ENCODE measurements at places on chromosomes 2 and 18. TPM values are rescaled to one million over a fixed set of nuclear protein-coding genes. Genes with fewer than 3 reads are reported as not detected.
A peak's percentile ranks its signal among the peaks of the same experiment; 100 is the strongest.

DNA sequence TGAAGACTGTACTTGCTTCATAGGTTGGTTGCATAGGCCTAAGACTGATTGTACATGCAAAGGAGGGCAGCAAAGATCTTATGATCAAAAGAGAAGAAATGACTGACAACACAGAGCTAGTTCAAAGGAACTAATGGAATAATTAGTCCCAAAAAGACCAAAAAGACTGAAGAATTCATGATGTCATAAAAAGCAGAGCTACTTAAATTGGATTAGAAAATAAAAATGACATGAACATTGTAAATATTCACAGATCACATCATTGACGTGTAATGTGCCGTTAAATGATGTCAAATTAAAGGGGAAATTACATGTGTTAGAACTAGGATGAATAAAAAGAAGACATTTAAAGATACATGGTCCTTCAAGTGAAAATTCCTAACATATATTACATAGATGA lies 616.8 kb downstream of the NR4A2 start:
- no peak for DNase-seq

The OR6B2 gene
- total RNA-seq, result not detected

DNA sequence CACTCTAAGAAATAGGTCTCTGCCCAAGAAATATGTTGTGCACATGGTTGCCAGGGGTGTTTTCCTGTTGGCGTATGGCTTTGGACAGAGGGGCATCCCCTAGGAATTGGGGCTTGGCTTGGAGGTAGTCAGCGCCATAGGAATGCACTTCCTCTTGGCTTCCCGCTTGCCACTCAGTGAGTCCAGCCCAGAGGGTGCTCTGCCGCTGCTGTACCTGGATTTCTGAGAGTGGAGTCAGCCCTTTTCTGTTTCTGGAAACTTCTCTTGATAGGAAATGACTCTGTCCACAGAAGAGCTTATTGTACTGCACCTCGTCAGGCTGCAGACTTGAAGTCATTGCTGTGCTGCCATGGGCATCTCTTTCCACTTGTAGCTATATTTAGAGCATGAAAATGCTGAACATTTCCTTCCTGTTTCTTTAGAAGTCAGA lies 116.7 kb upstream of the MGAT5 start:
- DNase-seq, result peak; percentile 62

The CCDC85A gene
- total RNA-seq, result 17.0 TPM

The VWA3B gene
- total RNA-seq, result 7.9 TPM

The RAD51AP2 gene
- total RNA-seq, result not detected

GRCh38 chr18:50079571-50080295 lies 115.2 kb downstream of the MYO5B start:
- DNase-seq, result peak; percentile 57

GRCh38 chr2:136232456-136233172 lies 114.7 kb upstream of the CXCR4 start:
- DNase-seq, result no peak

DNA sequence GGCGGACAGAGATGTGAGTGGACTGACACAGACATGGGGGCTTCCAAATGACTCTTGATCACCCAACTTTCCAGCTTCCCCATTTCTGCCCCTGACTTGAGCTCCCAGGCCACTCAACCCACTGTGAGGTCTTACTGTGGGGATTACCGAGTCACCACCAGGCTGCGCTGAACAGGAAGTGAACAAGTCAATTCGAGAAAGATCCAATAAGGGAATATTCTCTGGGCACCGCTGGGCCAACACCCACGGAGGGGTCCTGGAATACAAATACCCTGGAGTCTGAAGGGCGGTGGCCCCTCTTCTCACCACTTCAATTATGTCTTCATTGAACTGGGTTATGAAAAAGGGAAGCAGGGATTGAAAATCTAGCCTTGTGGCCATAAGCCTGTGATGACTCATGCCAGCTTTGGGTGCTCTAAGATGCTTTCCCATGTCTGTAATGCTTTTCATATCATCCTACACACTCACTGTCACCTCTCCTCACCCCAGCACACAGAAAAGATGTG lies 37.7 kb downstream of the BCL11A start:
- peak; percentile 63 for DNase-seq

The SCG2 gene
- 0.71 TPM for total RNA-seq

DNA sequence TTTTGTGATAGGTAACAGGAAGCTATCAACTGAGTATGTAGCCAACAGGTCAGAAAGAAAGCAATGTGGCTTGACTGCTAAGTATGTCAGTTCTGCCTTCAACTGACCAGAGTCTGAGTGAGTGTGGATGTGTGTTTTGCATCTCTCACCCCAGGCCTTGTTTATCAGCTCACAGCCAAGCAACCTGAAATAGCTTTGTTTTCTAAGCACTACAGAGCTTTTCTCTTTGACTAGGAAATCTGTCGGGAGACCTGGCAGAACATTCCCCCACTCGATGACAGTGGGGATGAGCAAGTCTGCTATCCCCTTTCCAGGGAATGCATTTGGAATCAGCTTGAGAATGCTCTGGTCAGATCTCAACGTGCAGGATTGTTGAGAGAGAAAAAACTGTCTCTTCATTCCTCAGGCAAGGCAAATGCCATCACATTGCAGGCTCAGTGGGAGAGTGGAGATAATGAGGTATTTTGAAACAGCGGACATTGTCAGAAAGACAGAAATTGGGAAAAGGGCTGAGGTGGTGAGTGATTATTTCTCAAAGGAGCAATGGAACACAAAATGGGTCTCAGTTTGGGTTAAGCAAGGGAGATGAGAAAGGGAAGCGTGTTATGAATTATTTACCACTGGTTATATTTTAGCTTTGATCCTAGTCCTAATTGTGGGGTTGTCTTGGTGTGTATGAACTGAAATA lies 233.8 kb upstream of the PIK3C3 start:
- no peak for DNase-seq

The IL36RN gene
- not detected for total RNA-seq

DNA sequence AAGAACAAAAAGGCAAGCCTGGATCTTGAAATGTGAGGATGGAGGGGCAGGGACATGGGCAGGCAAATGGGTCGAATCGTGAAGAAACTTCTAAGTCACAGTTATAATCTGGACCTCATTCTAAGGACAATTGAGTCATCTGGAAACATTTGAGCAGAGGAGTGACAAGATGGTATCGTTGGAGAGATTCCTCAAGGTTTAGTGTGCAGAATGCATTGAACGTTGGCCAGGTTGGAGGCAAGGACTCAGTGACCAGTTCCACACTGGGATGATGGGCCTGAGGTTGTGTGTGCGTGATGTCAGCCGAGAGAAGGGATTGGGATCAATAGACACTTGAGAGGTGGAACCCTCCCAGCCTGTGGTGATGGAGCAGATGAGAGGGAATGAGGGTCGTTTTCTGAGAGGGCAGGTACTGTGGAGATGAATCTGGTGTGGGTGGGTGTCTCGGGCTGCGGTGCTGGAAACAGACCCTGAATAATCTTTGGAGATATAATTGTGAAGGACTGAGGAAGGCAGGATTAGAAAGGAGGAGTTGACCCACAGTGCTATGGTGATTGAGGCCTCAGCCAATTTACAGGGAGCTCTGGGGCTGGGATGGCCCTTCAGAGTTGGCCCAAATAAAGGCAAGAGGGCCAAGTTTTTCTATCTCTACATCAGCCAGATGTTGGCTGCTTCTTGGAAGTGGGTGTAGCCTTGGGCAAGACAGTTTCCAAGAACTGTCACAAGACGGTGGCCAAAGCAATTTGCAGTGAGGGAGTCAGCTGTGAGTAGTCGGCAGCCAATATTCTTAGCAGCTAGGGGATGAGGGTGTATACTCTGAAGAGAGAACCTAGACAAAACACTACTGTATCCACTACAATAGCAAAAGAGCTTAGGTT lies 5.8 kb upstream of the ZNF532 start:
- no peak for DNase-seq

- no peak for DNase-seq
Measured at GRCh38 chr2:213150315-213151097, 906 bp downstream of the IKZF2 start.

GRCh38 chr2:221272729-221273128 lies 299.4 kb downstream of the EPHA4 start:
- no peak for DNase-seq

- DNase-seq, result peak; percentile 78
Measured at GRCh38 chr2:96869281-96869821, 529 bp downstream of the SEMA4C start.

GRCh38 chr2:33391529-33392255 lies 84.8 kb upstream of the RASGRP3 start:
- no peak for DNase-seq

DNA sequence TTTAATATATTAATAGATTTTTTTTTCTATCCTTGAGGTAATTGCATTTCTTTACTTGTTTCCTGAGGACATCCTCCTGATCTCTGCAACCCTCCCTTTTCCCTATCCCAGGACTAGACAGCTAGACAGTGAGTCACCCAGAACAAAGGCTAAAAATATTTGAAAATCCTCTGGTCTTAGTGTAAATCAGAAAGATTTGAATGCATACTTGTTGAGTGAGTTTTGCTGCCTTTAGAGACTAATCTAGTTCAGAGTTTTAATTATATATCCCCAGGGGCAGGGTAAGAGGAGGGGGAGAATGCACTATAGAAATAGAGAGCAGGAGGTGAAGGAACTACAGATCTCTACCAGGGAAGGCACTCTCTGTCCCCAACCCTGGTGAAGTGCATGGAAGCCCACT lies 202.3 kb upstream of the TCF4 start:
- DNase-seq, result no peak

The UGT1A10 gene
- total RNA-seq, result not detected

DNA sequence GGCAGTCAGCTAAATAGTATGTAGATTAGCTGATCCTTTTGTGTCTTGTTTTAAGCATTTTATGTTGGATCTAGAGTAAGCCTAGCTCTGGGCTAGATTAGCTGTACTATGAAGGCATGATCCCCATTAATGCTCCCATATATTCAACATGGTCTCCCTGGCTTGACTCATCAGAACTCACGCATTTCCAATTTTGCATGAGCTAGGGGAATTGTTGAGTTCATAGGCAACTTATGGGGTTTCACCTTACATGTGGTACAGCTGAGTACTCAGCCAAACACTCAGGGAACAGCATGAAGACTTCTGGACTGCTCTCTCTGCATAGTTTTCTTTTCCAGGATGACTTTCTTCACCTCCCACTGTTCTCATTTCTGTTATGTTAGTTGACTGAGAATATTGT lies 248.2 kb downstream of the TMX3 start:
- DNase-seq, result no peak

- DNase-seq, result no peak
Measured at GRCh38 chr2:108553209-108553919, 19.1 kb downstream of the LIMS1 start.

The CCL20 gene
- 1.6 TPM for total RNA-seq

The PARD6G gene
- 7.3 TPM for total RNA-seq

DNA sequence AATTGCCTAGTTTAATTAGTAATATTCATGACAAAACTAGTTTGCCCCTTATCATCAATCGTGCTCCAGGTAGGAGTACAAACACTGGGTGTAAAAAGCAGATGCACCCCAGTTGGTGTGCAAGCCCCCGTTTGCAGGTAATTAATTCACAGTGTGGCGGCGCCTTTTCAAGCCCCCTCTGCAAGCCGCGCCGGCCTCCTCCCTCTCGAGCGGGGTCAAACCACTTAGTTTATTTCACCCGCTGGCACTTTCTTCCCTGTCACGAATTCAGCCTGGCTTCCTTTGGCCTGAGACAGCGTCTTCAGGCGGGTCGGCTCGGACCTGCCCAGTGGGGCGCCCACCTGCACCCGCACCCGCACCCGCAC lies 64.7 kb upstream of the MAPRE2 start:
- DNase-seq, result no peak

The TCF23 gene
- 1.2 TPM for total RNA-seq

DNA sequence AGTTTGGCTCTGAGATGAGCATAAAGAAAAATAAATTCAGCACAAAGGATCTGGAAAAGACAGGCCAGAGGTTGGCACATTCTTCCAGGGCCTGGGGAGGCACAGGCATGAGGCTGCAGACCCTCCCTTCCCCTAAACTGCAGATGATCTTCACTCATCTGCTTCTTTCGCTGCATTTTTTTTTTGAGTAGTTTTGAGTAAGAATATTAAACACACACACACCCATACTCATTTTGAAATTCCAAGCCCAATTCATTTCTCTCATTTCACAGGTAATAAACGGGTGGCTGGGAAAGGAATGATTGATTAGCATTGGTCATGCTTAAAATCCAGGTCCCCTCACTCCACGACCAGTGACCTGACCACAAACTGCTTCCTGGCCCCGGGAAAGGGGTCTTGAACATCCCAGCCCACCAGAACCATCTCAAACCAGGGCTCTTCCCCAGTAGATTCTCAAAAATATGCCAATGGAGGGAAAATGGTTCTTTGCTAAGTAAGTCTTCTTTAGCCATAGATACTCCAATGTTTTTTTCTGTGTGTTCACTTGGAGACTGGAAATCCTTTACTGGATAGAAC lies 219.6 kb downstream of the ANAPC1 start:
- no peak for DNase-seq

GRCh38 chr18:57023275-57023882 lies 123.5 kb upstream of the BOD1L2 start:
- no peak for DNase-seq

GRCh38 chr18:68469049-68469625 lies 245.8 kb downstream of the TMX3 start:
- DNase-seq, result no peak

- DNase-seq, result no peak
Measured at GRCh38 chr18:79042276-79042675, 26.9 kb upstream of the ATP9B start.

GRCh38 chr18:26487437-26487836 lies 60.9 kb downstream of the KCTD1 start:
- DNase-seq, result no peak

GRCh38 chr18:23938043-23938756 lies 76.4 kb upstream of the TTC39C start:
- DNase-seq, result no peak

GRCh38 chr18:23340661-23341060 lies 112.4 kb upstream of the RIOK3 start:
- DNase-seq, result no peak

DNA sequence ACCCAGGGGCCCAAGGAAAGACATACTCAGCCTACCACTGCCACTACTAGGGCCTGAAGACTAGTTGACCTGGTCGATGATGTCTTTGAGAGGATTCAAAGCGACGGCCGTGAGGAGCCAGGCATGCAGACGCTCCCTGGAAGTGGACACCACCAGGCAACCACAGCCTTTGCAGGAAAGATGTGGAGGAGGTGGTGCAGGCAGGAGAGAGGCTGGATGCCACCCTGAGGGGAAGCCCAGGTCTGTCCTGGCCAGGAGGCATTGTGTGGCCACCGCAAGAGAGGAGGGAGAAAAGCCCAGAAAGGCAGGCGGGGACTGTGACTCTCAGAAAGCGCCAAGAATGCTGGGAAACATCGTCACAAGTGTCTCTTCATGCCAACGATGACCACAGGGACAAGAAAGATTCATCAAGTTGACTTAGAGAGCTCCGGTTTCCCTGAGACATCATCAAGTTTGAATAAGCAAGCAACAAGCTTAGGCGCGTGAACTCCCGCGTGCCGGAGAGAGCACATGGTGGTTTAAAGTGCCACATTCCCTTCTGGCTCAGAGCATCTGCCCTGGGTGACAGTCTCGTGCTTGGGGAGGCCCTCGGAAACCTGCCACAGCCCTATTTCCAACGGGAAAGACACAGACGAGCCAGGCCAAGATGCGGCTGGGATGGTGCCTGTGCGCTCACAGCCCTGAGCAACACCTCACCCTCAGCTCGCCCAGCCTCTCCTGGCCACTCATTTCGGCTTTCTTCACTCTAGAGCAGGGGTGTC lies 464.5 kb upstream of the SALL3 start:
- DNase-seq, result peak; percentile 30

- DNase-seq, result no peak
Measured at GRCh38 chr2:142981756-142982155, 104.3 kb downstream of the KYNU start.

- no peak for DNase-seq
Measured at GRCh38 chr2:177239932-177240630, 24.4 kb downstream of the NFE2L2 start.

- DNase-seq, result no peak
Measured at GRCh38 chr2:135980434-135981079, 4.9 kb downstream of the DARS1 start.

The L3MBTL4 gene
- total RNA-seq, result 16.9 TPM

Data from lower lobe of right lung (tissue), 2 donors.